ENCODE measurements at places on chromosomes 11 and 22.

DNA sequence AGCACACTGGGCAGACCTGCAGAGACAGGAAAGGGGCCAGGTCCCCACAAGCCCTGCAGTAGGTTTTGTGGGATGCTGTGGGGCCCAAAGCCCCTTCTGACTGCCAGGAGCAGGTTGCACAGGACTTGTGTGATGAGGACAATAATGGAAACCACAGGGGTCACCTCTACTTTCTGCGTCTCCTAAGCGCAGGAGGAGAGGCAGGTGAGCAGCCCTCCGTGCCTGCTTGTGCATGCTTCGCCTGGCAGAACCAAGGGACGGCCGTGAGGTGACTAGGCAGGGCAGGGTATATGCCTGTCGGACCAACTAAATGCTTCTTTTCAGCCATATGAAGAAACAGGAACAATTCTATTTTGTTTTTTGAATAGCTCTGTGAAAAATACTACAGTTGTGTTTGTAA is 77.9 kb upstream of the PITPNB start:
- no peak for DNase-seq

DNA sequence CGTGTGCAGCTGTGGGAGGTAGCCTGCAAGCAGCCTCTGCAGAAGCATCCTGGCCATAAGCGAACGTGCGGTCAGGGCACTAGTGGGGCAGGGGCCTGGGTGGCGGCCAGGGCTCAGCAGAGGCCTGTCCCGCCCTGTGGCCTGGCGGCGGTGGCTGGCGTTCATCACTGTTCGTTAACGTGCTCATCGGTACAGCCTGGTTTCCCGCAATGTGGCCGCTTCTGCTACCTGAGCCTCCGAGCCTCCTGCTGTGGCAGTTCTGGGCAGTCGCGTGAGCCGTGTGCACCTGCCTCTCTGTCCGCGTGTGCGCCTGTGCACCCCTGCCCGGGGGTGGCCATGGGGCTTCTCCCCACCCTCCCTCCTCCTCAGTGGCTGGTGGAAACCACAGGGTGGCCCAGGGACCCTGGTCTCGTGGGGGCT is 117.9 kb downstream of the KCNQ1OT1 start:
- peak; percentile 0 for DNase-seq

- no peak for DNase-seq
Observed at GRCh38 chr11:114318361-114318760, 22.2 kb downstream of the NNMT start.

DNA sequence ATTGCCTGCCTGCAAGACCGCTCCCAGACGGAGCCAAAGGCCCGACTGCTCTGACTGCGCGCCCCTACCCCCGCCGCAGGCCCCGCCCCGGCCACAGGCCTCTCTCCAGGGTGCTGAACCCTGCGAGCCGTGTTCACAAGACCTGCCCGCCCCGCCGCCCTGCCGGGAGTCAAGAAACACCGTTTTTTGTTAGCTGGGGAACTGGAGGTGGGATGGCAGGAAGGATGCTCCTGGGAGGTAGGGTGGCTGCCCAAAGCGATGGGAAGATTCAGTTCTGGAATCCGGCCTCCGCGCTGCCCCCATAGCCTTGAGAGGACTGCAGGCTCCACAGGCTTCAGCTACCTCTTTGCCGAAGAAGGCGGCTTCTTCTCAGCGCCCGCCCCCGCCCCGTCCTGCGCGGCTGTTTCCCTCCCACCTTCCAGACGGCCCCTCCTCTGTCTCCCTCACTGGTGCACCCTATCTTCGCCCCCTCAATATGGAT is 2.7 kb upstream of the PDE2A start:
- peak; percentile 49 for DNase-seq

- DNase-seq = no peak
Observed at GRCh38 chr22:31343235-31344191, 2.6 kb downstream of the PATZ1 start.

GRCh38 chr11:11122749-11123148 is 230.3 kb downstream of the CSNK2A3 start:
- DNase-seq = no peak

GRCh38 chr11:59189986-59190385 is 18.1 kb downstream of the DTX4 start:
- DNase-seq = no peak

DNA sequence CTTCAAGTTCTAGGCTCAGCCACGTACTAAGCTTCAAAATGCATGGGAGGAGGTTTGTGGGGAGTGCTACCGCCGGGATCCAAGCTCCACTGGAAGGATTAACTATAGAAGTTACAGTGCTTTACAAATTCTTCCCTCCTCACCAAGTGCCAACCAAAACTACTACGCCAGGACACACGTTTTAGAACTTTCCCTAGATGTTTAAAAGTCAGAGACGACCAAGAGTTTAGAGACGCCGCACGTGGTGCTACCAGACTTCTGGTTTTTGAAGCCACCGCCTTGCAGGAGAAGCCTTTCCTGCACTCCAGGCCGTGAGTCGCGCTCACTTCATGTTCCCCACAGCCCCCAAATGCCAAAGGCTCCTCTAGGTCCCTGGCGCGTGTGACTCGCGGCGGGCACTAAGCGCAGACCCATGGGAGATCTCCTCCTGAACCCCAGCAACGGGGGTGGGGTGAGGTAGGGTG is 734 bp downstream of the SNU13 start:
- peak; percentile 5 for DNase-seq

GRCh38 chr11:131652231-131652630 is 281.8 kb downstream of the NTM start:
- DNase-seq = no peak

GRCh38 chr11:36258730-36259360 is 30.4 kb downstream of the COMMD9 start:
- DNase-seq = no peak

GRCh38 chr11:131658952-131659351 is 288.5 kb downstream of the NTM start:
- DNase-seq = no peak

GRCh38 chr22:43562843-43563242 is 151.0 kb downstream of the MPPED1 start:
- DNase-seq = no peak

DNA sequence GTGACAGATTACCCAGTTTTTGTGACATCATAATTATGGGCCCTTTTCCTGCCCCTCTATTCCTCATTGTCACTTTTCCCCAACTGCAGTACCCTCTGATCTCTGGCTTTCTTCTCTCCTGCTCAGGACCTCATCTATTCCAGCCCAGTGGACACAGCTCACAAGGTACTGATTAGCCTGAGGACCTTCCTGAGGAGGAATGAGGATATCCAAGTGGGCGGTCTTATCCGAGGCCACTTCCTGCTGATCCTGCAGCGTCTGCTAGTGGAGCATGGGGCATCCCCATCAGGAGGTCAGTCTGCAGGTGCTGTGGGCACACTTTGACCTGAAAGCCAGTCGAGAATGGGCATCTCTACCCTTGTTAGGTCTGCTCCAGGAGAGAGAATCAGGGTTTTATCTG is 24.5 kb upstream of the CCDC134 start:
- no peak for DNase-seq

DNA sequence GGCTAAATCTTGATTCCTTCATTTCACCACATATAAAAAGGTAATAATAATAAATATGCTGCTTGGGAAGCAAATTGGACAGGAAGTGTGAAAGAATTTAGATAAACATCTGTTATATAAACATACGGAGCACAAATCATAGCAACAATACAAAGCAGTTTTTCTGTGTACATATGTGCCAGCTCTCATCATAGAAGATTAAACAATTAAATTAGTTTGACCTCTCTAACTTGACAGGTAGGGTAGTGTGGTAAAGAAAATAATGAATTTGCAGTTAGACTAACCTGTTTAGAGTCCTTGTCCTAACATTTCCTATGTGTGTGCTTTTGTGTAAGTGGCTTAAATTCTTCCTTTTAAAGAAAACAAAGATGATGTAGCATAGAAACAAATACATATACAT is 995.7 kb upstream of the TENM4 start:
- no peak for DNase-seq

DNA sequence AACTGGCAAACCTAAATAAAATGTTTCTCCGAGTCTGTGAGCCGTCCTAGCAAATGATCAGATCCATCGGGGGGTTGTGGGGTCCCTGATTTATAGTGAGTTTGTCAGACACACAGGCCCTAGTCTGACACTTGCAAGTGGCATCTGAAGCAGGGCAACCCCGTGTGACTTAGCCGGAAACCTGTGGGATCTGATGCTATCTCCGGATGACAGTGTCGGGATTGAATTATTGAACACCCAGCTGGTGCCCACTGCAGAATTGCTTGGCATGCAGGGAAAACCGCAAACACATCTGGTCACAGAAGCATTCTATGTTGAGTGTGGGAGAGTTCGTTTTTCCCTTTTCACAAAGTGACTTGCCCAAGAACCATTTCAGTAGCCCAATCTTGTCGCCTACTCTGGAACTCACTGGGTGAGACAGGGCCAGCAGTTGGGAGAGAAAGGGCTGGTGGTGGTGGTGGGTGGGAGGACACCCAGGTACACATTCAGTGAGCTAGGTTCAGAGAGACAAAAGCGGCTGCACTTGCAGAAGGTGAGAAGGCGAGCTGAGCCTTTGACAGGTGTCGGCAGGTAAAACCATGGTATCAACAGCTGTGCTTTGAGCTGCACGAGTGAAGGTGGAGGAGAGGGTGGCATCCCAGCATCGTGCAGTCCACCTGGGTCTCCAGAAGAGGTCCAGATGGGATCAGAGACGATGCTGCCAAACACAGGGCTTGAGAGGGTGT is 33.7 kb upstream of the B3GAT1 start:
- no peak for DNase-seq

- DNase-seq = no peak
Observed at GRCh38 chr11:119103793-119104192, 2.1 kb upstream of the DPAGT1 start.

- no peak for DNase-seq
Observed at GRCh38 chr11:75334976-75335375, 16.5 kb downstream of the ARRB1 start.

- no peak for DNase-seq
Observed at GRCh38 chr11:83069441-83070043, 2.2 kb downstream of the RAB30 start.

GRCh38 chr11:108873310-108873709 is 208.4 kb downstream of the DDX10 start:
- no peak for DNase-seq

- no peak for DNase-seq
Observed at GRCh38 chr11:94139416-94139815, 10.8 kb downstream of the PANX1 start.
